RWPE2 (cell line): ENCODE measurements at places on chromosomes 1 and 21.

DNA sequence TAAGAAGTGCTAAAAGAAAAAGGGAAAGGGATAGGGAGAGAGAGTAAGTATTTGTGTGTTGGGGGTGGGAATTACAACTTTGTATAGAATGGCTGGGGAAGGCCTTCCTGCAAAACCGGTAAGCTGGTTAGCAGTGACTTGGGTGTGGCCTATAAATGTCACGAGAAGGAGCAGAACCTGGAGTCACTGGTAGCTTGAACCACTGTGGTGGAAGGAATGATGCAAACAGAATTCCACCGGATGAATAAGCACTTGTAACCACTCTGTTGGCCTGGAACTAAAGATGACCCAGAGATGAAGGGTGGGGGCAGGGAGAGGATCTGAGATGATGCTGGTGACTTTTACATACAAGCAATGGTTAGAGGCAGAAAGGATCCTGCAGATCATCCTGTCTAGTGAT lies 8.9 kb downstream of the XKR8 start:
- H3K36me3 ChIP-seq = peaks cover 4% of the 10 kb centered on the region; the same call in 1 of the 2 replicates
- no peaks in the 10 kb centered on the region for H3K27me3 ChIP-seq
- no peak overlapping the region for H3K4me3 ChIP-seq
- H3K4me1 ChIP-seq = no peaks in the 10 kb centered on the region
- DNase-seq = no peak
- no peak overlapping the region for H3K27ac ChIP-seq

- no peaks in the 10 kb centered on the region for H3K4me1 ChIP-seq
- no peaks in the 10 kb centered on the region for H3K36me3 ChIP-seq
- peak; percentile 85 for DNase-seq
- no peak overlapping the region for H3K27ac ChIP-seq
- H3K27me3 ChIP-seq = no peaks in the 10 kb centered on the region
Measured at GRCh38 chr1:21607549-21608529, 61.3 kb downstream of the RAP1GAP start.

DNA sequence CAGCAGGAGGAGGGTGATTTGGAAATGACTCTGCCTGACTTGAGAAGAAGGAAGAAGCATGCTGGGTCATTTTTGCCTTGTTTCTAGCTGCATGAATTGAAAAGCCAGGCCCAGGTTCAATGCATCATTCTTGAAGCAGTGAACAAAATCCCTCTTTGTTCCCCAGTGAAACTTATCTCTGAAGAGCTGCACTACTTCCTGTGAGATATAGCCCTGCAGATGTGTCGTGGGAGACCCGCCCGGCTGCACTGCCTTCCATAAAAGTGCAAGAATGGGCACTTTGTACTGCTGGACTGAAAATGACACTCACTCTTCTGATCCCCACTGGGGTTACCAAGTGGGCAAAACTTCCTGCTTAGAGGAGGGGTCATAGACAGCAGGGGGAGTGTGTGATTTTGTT lies 249.2 kb upstream of the NFIA start:
- H3K27me3 ChIP-seq = peaks cover 3% of the 10 kb centered on the region
- no peaks in the 10 kb centered on the region for H3K36me3 ChIP-seq
- no peaks in the 10 kb centered on the region for H3K4me1 ChIP-seq
- H3K27ac ChIP-seq = no peak overlapping the region
- DNase-seq = no peak

- H3K27ac ChIP-seq = peak overlapping the region; percentile 91
- peaks cover 19% of the 10 kb centered on the region for H3K4me1 ChIP-seq
- peaks cover 4% of the 10 kb centered on the region; the same call in 1 of the 2 replicates for H3K36me3 ChIP-seq
- H3K27me3 ChIP-seq = no peaks in the 10 kb centered on the region
- H3K4me3 ChIP-seq = no peak overlapping the region
Measured at GRCh38 chr1:159008744-159009188, 941 bp upstream of the IFI16 start.

DNA sequence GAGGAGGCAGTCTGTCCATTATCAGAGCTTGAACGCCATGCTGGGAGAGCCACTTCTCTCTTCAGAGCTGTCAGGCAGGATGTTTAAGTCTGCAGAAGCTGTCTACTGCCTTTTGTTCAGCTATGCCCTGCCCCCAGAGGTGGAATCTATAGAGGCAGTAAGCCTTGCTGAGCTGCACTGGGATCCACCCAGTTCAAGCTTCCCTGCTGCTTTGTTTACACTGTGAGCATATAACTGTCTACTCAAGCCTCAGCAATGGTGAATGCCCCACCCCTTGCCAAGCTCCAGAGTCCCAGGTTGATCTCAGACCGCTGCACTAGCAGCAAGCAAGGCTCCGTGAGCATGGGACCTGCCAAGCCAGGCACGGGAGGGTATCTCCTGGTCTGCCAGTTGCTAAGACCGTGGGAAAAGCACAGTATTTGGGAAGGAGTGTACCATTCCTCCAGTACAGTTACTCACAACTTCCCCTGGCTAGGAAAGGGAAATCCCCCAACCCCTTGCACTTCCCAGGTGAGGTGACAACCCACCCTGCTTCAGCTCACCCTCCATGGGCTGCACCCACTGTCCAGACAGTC lies 32.5 kb downstream of the RGS13 start:
- DNase-seq = no peak
- H3K27ac ChIP-seq = no peak overlapping the region
- H3K27me3 ChIP-seq = no peaks in the 10 kb centered on the region
- no peak overlapping the region for H3K4me3 ChIP-seq

- no peaks in the 10 kb centered on the region for H3K27me3 ChIP-seq
- no peak for DNase-seq
- no peak overlapping the region for H3K4me3 ChIP-seq
- peak overlapping the region; percentile 99 for H3K27ac ChIP-seq
Measured at GRCh38 chr1:16138772-16139221, 17.1 kb downstream of the EPHA2 start.

DNA sequence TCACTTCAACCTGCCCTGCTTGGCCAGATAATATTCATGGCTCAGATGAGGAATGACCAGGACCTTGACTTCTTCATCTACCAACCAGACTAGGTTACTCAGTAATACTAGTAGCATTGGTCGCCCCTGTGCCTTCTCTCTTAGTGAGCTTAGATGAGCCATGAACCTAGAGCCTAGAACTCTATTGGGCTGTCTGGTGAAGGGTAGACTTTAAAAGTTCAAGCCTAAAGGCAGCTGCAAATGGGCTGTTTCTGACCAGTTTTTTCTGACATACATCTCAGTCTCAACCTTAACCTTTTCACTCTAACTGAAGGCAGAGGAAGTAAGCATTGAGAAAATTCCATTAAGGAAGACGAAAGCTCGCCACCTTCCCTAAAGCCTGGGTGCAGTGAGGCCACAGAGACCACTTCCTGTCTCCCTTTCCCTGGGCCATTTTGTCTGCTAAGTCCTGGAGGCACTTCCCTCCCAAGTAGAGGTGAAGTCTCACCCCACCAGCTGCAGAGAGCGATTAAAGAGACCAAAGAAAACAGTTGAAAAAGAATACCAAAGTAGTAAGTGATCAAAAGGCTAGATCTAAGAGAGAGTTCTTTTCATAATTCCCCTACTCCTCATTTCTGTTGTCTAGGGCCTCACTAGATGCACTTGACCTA lies 53.3 kb downstream of the MTR start:
- no peak for DNase-seq
- H3K4me1 ChIP-seq = no peaks in the 10 kb centered on the region
- no peak overlapping the region for H3K4me3 ChIP-seq
- no peaks in the 10 kb centered on the region for H3K27me3 ChIP-seq

DNA sequence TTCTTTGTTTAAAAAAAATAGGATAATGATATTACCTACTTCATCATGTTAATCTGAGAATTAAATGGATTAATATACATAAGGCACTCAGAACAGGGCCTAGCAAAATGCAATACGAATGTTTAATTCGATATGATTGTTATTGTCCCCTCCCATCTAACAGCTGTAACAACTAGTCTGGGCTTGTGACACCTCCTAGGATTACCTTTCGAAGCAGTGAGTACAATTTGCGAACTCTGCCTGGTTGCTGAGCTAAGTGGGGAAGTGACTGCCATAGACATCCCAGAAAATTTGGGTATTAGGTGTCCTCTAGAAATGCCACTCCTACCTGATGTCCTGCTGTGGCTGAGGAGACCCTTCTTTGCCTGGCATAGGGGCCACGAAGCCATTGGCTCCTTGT lies 3.0 kb downstream of the RASSF5 start:
- H3K36me3 ChIP-seq = no peaks in the 10 kb centered on the region
- H3K4me3 ChIP-seq = no peak overlapping the region
- peak overlapping the region; percentile 95 for H3K27ac ChIP-seq

- no peak for DNase-seq
- no peak overlapping the region for H3K27ac ChIP-seq
- no peaks in the 10 kb centered on the region for H3K4me1 ChIP-seq
- H3K36me3 ChIP-seq = no peaks in the 10 kb centered on the region
- no peak overlapping the region for H3K4me3 ChIP-seq
Measured at GRCh38 chr1:109947582-109948284, 36.8 kb upstream of the AHCYL1 start.

- H3K36me3 ChIP-seq = no peaks in the 10 kb centered on the region
- H3K4me1 ChIP-seq = no peaks in the 10 kb centered on the region
- DNase-seq = no peak
- no peaks in the 10 kb centered on the region for H3K27me3 ChIP-seq
- no peak overlapping the region for H3K27ac ChIP-seq
Measured at GRCh38 chr1:245946905-245947304, 560.2 kb downstream of the SMYD3 start.

- peaks cover 30% of the 10 kb centered on the region for H3K4me1 ChIP-seq
- peak overlapping the region; percentile 73 for H3K4me3 ChIP-seq
- H3K36me3 ChIP-seq = peaks cover 17% of the 10 kb centered on the region
- no peaks in the 10 kb centered on the region for H3K27me3 ChIP-seq
Measured at GRCh38 chr1:153533689-153534201, 2.0 kb downstream of the S100A6 start.

DNA sequence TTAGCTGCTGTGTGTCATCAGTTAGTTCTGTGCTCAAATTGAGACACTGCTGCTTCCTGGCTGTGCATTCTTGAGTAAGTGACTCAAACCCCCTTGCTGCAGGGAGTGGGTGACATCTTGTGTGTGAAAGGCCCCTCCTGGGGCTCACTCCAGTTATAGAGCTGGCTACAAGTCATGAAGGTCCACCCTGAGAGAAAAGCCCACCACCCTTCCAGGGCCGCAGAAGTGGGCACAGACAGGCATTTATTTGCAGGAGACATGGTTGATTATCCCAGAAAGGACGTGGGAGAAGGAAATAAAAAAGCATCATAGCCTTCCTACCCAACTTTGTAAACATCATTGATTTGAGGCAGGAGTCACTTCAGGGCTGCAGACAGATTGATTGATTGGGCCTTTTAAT lies 550.6 kb downstream of the MATN1 start:
- H3K36me3 ChIP-seq = no peaks in the 10 kb centered on the region
- DNase-seq = no peak
- H3K4me1 ChIP-seq = no peaks in the 10 kb centered on the region

DNA sequence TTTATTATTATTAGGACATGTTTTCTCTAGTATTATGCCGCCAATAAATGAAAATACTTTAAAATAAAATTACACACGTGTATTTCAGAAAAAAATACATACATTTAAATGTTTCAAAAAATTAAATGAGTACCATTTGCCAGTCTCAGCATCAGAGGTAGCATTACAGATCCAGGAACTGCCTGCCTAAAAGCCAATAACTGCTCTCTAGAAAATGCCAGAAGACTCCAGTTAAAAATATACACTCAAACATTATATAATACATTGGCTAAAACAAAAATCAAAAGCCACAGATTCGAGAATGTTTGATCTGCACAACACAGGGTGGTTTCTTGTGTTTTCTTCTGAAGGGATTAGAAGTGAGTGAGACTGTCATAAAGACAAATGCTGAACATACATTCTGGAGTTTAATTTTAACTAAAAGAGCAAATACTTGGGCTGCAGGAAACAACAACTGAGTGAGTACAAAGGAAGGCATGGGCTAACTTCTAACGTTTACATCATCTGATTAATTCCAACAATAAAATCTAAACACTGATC lies 105.5 kb downstream of the RERE start:
- H3K4me3 ChIP-seq = no peak overlapping the region
- DNase-seq = no peak
- peak overlapping the region; percentile 90 for H3K27ac ChIP-seq
- peaks cover 30% of the 10 kb centered on the region for H3K4me1 ChIP-seq

DNA sequence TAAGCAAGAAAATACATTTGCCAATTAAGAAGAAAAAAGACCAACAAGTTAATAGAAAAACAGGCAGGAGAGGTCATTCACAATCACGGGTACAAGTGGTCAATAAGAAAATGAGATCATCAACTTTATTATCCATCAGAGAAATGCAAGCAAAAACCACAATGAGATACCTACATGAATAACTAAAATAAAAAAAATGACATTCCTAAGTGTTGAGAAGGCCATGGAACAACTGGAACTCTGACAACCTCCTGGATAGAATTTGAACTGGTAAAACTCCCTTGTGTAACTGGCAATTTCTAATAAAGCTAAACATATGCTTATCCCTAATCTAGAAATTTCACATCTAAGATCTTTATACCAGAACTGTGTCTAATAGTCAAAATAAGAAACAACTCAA lies 135.4 kb upstream of the BACE2 start:
- H3K27me3 ChIP-seq = no peaks in the 10 kb centered on the region
- H3K36me3 ChIP-seq = no peaks in the 10 kb centered on the region
- H3K4me3 ChIP-seq = no peak overlapping the region
- no peak overlapping the region for H3K27ac ChIP-seq
- H3K4me1 ChIP-seq = peaks cover 9% of the 10 kb centered on the region
- DNase-seq = no peak

DNA sequence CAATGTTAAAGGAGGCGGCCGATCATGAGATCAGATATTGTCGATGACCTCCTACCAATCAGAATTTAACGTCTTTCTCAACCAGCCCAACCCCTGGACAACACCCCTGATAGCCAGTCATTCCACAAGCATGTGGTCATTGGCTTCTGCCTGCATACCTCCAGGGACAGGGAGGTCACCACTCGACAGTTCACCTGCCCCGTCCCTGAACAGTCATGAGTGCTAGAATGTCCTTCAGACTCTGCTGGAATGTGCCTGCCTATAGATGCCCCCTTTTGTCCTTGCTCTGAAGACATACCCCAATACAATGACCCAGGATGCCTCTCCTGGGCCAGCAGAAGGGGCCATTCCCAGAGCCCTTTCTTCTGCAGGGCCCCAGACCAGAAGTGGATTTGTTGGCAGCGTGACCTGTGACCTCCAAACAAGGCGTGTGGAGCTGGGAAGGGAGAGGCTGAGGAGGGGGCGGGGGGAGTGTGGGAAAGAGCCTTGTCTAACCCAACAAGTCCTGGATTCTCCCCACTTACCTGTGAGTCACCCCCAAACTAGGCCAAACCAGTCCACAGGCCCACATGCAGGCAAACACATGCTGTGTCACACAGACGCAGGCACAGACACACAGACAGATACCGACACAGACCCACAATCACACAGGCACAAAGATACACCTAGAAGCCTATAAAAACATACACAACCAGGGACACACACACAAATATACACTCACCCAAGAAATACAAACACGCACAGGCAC lies 2.2 kb downstream of the CRYBG2 start:
- H3K36me3 ChIP-seq = no peaks in the 10 kb centered on the region
- H3K27me3 ChIP-seq = no peaks in the 10 kb centered on the region
- no peak overlapping the region for H3K4me3 ChIP-seq
- peaks cover 53% of the 10 kb centered on the region for H3K4me1 ChIP-seq
- peak overlapping the region; percentile 85 for H3K27ac ChIP-seq
- peak; percentile 92 for DNase-seq
